ENCODE measurements at places on chromosomes 1 and 21.

- DNase-seq: no peak
Measured at GRCh38 chr1:228841632-228842031, 106.4 kb downstream of the RHOU start.

GRCh38 chr1:235724730-235725129 is 75.1 kb upstream of the GNG4 start:
- DNase-seq: no peak

- no peak for DNase-seq
Measured at GRCh38 chr1:101089613-101090338, 64.2 kb upstream of the DPH5 start.

DNA sequence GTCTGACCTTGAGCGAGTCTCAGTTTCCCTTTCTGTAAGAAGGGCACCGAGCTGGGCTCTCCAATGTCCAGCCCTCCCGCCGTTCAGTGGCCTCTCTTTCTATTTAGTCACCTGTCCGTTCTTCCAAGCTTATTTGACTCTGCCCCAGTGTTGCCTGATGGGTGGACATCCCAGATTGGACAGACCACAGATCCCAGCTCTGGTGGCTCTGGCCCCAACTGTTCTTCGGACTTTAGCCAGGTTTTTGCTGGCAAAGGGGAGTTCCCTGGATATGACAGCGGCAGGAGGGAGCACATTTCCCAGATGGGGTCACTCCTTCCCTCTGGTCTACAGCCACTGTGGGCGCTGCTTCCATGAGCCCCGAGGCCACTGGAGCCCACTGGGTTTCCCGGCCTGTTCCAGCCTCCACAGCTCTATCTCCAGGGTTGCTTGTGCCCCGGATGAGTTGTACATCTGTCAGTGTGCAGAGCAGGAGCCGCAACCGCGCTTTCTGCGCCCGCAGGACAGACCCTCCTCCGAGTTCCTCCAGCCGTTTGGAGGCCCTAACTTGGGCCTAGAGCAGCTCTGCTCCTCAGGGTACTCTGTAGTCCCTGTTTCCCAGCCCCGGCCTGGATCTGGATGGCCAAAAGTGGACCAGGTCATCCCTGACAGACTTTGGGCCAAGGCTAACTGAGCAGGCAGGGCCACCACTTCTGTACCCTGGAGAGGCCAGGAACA is 3.8 kb downstream of the DMBX1 start:
- peak; percentile 18 for DNase-seq

GRCh38 chr1:17309426-17310067 is 1.6 kb downstream of the PADI4 start:
- no peak for DNase-seq

- no peak for DNase-seq
Measured at GRCh38 chr21:43845386-43845785, 19.6 kb upstream of the AGPAT3 start.

DNA sequence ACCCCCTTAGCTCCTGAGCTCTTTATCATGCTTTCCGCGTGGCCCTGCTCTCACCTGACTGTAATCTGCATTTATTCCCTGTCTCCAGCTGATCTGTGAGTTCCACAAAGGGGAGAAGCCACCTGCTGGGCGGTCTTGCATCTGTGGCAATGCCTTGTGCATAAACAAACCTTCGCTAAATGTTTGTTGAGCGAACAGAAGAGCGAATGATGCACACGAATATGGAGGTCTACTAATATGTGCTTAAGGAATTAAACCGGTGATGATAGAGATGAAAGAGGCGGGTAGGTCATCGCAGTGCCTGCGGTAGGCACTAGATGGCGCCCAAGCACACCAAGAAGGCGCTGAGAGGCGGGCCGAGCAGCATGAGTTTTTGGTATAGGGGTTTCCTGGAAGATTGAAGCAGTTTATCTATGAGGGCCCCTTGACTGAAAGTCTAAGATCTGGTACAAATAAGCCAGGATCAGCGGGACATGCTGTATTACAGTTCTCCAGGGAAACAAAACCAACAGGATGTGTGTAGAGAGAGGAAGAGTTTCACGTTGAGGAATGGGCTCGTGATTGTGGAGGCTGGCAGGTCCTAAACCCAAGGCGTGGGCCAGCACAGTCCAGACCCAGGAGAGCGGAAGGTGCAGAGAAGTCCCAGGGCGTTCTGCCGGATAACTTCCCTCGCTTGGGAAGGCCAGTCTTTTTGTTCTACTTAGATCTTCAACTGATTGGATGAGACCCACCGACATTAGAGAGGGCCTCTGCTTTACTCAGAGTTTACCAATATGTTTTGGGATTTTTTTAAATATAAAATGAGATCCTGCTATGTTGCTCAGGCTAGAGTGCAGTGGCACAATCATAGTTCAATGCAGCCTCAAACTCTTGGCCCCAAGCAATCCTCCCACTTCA is 34.7 kb downstream of the TOMM20 start:
- peak; percentile 76 for DNase-seq

- DNase-seq: no peak
Measured at GRCh38 chr1:216193839-216194443, 229.3 kb downstream of the USH2A start.

DNA sequence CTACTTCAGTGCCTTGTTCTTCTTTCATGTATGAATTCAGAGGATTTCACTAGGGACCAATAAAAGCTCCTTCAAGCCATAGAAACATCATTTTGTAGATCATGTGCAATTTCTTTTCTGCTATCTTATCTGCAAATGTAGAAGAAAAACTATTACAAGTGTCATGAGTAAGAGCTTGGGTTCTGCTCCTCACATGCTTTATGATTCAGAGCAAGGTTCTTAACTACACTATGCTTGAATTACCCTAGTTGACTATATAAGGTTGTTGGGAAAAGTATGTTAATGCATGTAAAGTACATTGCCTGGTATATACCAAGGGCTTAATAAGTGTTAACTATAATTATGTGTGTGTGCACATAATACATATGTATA is 91.4 kb upstream of the S1PR1 start:
- DNase-seq: no peak

DNA sequence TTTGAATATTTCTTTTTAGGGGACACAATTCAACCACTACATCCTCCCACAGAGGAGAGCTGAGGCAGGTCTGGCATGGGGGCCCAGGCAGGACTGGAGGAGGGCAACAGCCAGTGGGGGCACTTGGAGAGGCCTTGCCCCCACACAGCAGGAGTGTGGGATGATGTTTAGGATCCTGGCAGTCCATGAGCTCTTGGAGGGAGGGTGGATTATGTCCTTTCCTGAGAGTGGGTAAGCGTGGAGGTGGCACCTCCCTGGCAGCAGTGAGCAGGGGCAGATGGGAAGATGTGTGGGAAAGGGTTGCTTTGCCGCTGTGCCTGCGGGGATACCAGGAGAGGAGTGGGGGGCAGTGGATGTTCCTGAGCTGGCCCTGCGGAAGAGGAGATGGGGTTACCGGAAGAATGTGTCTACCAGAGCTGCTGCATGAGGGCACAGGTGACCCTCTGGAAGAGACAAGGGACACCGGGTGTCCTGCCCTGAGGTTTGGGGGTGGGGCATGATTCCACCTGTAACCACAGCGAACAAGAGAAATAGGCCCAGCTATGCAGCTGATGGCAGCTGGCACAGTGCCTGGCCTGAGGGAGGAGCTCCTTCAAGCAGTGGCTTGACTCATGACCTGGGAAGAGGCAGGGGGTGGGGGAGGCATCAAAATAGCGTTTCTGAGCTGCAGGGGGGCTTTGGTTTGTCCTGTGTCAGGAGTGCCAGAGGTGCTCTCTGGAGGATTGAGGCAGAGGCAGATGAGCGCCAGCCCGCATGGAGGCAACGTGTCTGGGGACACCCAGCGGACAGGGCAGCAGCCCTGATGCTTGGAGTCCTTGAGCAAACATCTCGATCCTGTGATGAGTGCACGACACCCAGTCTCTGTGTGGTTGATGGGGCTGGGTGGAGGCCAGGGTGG is 123.9 kb upstream of the TMPRSS2 start:
- no peak for DNase-seq

DNA sequence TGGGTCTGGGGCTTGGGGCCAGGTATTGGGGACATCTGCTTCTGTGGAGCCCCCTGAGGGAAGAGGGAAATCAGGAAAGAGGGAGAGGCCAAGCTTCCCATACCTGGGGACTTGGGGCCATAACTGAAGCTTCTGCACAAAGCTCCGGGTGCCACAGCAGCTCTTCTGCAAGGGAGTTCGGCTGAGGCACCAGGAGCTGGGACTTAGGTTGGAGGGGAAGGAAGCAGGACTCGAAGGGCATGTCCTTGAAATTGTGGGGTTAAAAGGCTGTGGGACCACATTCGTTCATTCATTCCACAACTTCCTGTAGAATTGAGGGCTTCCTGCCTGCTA is 1.7 kb upstream of the EPS8L3 start:
- DNase-seq: no peak

- no peak for DNase-seq
Measured at GRCh38 chr1:206796981-206797402, 24.7 kb upstream of the IL10 start.

DNA sequence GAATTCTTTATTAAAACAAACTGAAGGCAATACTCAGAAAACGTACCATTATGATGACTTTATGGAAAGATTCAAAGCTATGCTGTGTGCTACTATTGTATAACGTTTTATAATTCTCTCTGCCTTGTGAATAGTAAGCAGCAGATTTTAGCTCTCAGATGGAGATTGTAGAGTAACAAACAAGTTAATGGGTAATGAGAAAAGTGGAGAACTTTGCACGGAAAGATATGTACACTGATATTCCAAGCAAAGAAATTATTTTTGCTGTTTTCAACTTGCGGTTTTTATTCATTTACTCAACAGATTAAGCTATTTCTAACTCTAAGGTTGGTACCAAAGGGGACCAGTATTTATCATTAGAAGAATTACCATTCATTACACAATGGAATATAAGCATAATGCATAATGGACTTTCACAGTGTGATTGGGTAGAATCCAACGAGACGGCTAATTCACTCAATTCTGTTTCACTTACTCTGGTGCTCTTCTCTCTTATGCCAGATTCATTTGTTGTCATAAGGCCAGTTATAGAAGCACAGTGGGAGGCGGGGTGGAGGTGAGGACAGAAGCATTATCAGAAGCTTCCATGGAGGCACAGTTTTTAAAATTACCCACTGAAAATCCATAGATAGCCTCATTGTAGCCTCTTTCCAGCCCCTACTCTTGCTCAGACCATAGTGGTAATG is 38.6 kb downstream of the ATP1B1 start:
- DNase-seq: no peak

- DNase-seq: no peak
Measured at GRCh38 chr1:186179231-186179630, 195.8 kb downstream of the TPR start.

DNA sequence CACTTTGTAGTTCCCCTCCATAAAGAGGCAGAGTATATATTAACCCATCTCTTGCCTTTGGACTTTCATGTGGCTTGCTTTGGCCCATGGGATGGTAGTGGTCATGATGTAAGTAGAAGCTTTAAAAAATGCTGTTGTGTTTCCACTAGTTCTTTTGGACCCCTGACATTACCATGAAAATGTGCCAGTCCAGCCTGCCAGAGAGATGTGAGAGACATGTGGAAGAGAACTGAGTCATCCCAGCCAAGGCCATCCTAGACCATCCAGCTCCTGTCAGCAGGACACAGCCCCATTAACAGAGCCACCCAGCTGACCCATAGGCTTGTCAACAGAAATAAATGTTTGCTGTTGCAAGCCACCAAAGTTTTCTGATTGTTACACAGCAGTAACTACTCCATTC is 3.9 kb upstream of the CD101 start:
- no peak for DNase-seq

GRCh38 chr21:45632637-45633251 is 10.8 kb upstream of the PCBP3 start:
- no peak for DNase-seq

DNA sequence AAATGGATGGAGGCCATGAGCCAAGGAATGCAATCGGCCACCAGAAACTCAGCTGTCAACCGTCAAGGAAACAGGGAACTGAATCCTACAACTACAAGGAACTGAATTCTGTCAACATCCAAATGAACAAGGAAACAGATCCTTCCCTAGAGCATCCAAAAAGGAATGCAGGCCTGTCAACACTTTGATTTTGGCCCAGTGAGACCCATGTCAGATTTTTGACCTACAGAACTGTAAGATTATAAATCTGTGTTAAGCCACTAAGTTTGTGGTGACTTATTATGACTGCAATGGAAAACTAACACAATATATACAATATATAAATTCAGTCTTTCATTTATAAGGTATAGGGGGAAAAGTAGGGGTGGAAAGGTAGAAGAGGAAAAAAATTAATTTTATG is 55.3 kb downstream of the SHCBP1L start:
- no peak for DNase-seq

- no peak for DNase-seq
Measured at GRCh38 chr1:155070158-155070621, 6.7 kb downstream of the EFNA4 start.

DNA sequence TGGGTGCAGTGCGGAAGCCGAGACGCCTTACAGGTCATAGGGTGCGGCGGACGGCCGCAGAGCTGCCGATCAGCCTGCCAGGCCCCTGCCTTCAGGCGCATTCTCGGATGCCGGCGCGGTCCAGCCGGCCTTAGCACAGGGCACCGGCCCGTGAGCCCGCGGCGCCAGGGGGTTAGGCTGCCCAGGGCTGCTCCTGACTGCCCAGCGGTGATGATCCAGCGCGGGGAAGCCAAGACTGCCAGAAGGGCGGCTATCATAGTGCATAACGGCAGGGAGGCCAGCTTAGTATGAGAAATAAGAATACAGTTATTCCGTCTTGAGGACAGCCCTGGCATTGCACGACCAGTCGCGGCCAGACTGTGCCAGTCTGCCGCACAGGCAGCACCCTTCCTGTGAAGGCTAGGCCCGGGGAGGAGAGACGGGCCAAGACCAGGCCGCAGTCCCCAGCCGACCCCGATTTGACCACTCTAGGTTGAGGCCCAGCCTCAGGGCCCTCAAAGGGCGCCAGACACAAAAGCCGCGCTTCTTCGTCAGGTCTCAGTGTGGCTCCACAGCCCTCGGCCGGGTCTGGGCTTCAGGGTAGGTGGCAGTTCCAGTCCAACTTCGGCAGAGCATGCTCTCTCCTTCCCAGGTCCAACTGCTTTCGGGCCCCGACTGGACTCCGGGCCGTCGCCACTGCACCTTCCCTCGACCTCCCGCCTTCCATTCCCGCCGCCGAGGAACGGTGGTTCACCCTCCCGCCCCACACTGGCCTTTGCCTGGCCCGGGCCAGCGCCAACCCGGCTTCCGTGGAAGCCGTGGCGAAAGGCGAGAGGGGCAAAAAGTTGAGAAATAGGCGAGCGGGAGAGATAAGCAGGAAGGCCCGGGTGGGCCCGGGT is 829 bp downstream of the ALX3 start:
- DNase-seq: no peak

DNA sequence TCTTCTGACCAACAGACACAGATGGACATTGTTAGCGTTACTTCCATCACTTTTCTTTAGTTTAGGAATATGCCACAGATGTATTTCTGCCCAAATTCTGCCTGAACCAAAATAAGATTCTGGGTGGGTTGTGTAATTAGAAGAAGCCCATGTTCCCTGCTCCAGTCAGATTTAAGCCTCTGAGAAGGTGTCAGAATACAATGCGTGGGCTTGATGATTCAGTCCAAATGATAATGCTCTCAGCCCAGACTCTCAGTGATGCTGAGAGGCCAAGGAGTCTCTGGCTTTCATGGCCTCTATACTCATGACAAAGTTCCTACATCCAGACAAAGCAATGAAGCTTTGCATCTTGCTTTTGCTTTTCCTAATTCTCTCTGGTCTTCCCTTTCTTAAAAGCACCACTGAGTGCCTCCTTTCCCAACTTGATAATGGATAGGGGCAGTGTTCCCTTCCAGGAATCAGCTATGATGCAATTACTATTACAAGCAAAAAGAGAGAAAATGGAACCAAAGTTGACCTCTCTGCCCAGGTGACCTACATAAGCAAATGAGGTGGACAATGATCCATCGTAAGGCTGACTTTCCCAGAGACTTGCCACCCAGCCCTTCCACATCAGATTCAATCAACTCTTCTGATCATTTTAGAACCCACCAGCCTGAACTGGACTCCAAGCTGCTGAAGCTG is 8.8 kb downstream of the SEC16B start:
- DNase-seq: no peak
